ENCODE measurements at places on chromosomes 3 and 15.

- DNase-seq: no peak
These were observed 5.0 kb downstream of the PEAK1 start for GRCh38 chr15:77414789-77415442.

- peak; percentile 52 for DNase-seq
These were observed 7.2 kb downstream of the CD276 start for GRCh38 chr15:73691396-73691795.

- DNase-seq: no peak
These were observed 14.5 kb downstream of the RBP1 start for GRCh38 chr3:139524841-139525636.

DNA sequence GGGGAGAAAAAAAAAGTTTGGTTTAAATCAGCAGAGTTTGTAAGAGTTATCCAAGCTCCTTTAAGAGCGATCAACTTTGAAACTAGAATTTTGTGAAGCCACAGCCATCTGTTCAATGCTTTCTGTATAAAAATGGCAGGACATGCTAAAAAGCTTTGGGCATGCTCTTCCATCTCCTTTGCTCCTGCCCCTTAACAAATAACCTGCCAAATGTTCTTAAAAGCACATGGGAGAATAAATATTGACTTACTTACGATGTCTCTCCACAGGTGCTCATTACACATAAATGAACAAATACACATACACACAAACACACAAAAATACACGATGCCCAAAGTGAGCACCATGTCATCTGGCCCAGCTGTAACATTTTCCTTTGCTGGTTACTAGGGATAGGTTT lies 211.8 kb upstream of the DPH6 start:
- DNase-seq: no peak

DNA sequence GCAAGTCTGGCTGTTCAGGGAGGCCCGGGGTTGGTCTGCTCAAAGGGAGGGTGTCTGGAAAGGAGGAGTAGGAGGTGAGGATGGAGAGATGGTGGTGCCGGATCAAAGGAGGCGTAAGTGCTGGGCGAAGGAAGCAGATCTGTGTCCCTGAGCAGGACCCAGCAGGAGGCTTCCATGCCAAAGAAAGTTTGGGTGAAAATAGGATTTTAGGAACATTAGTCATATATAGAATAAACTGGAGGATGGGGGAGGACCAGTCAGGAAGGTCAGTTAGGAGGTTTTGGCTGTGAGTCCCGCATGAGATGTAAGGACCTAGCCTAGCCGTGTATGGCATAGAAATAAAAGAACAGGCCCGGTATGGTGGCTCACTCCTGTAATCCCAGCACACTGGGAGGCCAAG lies 28.6 kb upstream of the VPS8 start:
- DNase-seq: no peak

DNA sequence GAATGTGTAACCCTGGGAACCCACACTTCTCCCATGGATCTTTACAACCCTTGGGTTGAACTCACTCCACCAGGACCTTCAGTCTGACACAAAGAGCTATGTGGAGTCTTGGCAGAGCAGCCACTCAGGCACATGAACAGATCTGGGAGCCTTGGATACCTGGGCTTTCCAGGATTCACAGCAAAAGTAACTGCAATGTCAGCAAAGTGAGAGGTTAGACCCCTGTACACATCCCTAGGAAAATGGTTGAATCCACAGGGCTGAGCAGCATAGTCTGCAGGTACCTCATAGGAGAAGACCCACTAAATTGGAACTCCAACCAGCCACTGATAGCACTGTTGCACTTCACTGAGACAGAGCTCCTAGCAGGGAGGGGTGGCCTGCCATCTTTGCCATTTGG lies 59.6 kb downstream of the ILDR1 start:
- no peak for DNase-seq
